ENCODE measurements at places on chromosomes 4 and X. TPM values are rescaled to one million over a fixed set of nuclear protein-coding genes. Genes with fewer than 3 reads are reported as not detected.

DNA sequence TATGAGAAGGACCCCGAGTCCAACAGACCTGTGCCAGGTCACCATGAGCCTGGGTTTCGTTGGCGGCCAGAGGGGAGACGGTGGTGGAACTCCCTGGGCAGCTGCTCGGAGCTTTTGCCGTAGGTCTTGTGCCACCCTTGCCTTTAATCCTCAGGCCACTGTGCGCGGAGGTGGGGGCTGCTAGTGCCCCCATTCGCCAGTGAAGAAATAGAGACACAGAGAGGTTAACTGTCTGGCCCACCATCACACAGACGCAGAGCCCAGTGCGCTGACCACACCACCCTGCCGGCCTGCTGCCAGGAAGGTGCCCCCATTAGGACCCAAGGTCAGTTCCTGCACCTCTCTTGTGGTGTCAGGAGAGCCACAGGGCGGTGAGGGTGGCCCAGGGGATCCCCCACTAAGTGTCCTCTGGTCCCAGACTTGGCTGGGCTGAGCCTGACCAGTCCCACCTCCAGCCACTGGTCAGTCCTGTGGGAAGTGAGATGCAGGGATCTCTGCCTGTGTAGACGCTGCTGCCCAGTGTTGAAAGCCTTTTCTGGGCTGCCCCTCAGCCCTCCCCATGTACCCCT is 28.3 kb upstream of the HTRA3 start:
- DNase-seq: no peak

Gene CXCL3
- 1.2 TPM for total RNA-seq

Gene SLC6A14
- total RNA-seq: not detected

- no peak for DNase-seq
These were observed 16.7 kb downstream of the LETM1 start for GRCh38 chr4:1839282-1839681.

DNA sequence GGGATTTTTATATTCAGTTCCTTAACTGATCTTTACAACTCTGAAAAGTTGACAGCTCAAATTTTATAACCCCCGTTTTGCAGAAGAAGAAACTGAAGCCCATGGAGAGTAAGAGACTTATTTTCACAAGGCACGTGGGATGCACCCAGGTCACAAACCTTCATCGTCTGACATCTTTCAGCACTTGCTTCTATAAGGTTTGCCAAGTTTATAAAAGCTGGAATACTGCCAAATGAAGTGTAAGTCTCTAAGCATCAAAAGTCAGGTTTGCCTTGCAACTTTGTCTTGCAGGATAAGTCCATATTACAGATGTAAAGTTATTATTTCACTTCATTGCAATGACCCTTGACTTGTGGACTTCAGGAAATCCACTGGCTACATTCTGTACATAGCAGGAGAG is 6.3 kb upstream of the KCNIP4 start:
- no peak for DNase-seq

- DNase-seq: no peak
These were observed 74.0 kb upstream of the PRSS48 start for GRCh38 chr4:151202851-151203455.

- no peak for DNase-seq
These were observed 831.7 kb upstream of the POU3F4 start for GRCh38 chrX:82676386-82676785.

Gene PAGE1
- not detected for total RNA-seq

DNA sequence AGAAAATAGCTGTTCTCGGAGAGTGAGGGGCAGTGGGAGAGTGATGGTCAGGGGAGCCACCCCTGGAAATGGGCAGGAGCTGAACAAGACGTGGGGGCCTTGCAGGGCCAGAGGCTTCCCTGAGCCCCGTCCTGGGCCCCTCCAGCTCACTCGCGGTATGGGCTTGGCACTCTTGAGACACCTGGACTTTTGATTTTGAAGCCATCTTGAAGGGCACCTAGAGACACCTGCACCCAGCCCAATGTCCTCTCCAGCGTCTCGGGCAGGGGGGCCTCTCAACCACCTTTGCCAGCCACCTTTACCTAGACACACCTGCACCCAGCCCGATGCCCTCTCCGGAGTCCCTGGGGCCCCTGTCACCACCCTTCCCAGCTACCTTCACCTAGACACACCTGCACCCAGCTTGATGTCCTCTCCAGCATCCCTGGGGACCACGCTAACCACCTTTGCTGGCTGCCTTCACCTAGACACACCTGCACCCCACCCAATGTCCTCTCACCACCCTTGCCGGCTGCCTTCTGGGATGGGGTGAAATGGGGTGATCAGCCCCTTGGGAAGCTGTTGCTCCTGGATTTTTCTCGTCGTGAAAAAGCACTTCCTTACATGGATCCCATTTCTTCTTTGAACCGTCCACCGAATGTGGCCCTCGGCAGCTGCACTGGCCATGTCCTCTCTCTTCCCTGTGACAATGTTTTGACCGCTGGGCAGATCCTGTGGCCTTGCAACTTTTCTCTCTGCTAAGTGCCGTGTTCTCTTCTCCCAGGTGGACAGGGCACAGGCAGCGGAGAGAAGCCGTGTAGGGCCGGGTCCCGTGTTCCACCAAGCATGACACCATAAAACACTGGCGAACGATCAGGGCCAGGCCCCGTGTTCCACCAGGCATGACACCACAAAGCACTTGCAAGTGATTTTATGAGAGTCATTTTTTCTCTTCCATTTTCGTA is 47.5 kb downstream of the CPZ start:
- no peak for DNase-seq

Gene CLCN5
- total RNA-seq: 12.6 TPM

DNA sequence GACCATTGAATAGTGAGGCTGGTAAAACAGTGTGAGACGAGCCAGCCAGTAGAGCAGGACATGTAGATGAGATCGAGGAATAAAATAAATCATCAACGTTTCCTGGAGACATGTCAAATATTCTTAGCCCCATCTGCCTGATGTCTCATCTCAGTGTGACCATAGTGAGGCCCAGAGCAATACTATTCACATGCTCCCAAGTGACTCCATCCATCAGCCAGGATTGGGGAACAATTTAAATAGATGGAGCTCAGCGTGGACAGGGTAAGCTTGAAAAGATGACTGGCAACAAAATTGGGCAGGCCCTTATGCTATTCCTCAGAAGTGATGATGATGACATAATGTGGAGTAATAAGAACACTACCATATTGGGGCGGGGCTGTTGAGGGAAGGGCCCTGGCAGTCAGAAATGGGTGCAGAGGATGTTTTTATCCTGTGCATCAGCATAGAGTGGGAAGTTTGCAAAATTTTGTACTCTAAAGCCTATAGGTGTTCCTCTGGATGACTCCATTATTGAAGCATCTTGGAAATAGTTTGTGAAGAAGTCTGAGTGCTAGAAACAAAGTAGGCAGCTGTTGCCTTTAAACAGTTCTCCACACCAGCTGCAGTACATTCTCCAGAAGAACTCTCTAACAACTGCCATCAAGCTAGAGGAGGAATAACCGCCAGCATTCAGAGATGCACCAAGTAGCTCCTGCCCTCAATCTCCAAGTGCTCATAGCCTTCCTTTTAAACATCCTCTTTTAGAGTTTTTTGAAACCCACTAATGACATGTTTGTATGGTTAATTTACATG is 333.0 kb downstream of the DCHS2 start:
- DNase-seq: no peak

DNA sequence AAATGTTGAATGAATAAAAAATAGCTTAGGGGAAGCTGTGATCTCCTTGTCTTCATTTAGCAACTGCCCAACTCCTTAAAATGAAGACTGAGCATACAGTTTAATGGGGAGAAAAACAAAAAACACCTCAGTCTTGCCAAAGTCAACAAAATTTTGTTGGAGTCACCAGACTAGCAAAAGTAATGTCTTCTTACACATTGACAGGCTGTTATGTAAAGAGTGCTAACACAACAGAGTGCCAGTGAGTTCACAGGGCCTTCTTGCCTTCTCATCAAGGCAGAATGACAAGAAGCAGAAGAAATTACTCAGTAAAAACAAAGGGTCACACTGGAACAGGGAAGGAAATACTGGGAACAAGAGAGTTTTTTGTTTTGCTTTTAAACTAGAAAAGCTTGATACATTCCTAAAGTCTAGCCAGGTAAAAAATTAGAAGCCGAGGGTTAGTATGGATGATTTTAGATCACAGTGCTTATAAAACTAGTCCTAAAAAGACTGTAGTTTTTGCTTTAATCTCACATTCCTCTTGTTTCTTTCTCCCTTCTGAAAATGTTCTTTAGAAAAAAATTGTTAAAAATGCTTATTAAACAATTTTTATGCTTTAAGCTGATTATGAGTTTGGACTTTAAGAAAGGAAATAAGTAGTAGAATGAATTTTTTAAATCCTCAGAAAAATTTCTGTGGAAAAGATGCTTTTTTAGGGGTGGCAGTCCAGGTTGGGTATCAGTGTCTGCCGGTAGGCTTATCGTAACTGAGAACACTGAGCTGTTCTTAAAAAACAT is 38.7 kb upstream of the FRAS1 start:
- no peak for DNase-seq

Gene AGTR2
- total RNA-seq: not detected

GRCh38 chrX:13082206-13083065 is 38.0 kb upstream of the FAM9C start:
- no peak for DNase-seq

Gene CENPI
- total RNA-seq: 44.7 TPM

DNA sequence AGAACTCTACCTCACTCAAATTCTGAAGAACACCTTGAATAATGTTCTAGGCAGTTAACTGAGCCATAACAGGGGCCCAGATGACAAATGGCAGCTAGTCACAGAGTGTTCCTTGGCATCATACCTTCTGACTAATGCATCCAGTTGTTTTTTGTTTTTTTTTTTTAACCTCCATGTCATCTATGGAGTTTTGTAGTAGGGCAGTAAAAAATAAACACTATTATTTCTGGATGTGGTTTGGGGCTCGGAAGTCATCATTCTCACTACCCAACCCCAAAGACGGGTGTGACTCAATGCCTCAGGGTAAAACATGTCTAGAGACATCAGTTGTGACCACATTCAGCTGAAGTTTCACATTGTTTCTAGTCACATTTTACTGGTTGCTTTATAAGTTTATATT is 31.2 kb upstream of the MCF2 start:
- DNase-seq: no peak

- no peak for DNase-seq
These were observed 163.5 kb downstream of the MGST2 start for GRCh38 chr4:139828966-139829664.

GRCh38 chr4:39243462-39243861 is 61.1 kb downstream of the WDR19 start:
- DNase-seq: no peak

Gene MAMLD1
- 0.67 TPM for total RNA-seq

- DNase-seq: no peak
These were observed 73.3 kb downstream of the CYLC1 start for GRCh38 chrX:83934220-83934619.

Gene WNK3
- 2.3 TPM for total RNA-seq

Gene PRKG2
- total RNA-seq: not detected

DNA sequence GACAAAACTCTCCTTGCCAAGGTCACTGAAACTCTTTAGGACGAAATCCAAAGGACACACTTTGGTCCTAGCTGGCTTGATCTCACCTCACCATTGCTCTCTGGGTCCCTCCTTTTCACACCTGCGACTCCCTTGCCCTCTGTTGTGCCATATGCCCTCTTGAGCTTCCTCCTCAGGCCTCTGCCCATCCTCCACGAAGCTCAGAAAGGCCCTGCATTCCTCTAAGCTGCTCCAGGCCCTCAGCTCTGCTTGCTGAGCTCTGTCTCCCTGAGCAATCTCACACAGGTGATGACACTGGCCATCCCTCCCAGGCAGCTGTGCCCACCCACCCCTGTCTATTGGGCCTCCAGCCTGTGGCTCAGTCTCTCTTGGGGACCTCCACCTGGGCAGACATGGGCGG is 10.1 kb upstream of the AFAP1 start:
- no peak for DNase-seq

GRCh38 chr4:8016527-8016926 is 76.9 kb upstream of the AFAP1 start:
- DNase-seq: no peak

GRCh38 chr4:41598580-41598979 is 60.6 kb downstream of the LIMCH1 start:
- DNase-seq: no peak

- DNase-seq: no peak
These were observed 27.3 kb upstream of the NEIL3 start for GRCh38 chr4:177282284-177282835.

GRCh38 chr4:7719354-7720174 is 220.1 kb downstream of the AFAP1 start:
- DNase-seq: no peak

- DNase-seq: no peak
These were observed 71.1 kb downstream of the ZNF732 start for GRCh38 chr4:234178-234577.

Gene GPR143
- total RNA-seq: 3.1 TPM

DNA sequence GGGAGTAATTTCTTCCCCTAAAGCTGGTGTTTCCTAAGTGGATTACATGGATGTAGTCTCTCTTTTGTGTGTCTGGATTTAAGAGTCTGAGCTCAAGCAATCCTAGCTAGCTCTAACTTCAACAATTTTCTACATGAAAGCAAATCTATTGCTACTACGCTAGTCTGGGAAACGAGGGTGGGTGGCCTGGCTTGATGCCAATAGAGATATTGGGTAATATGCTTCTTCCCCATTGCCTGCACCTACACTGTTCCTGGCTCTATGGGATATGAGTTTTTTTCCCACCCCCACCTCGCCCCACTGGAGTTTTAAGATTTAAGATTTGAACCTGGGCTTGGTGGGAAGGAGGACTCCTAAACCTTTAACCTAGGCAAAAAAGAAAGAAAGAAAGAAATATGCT is 158.8 kb downstream of the RBM46 start:
- DNase-seq: no peak

DNA sequence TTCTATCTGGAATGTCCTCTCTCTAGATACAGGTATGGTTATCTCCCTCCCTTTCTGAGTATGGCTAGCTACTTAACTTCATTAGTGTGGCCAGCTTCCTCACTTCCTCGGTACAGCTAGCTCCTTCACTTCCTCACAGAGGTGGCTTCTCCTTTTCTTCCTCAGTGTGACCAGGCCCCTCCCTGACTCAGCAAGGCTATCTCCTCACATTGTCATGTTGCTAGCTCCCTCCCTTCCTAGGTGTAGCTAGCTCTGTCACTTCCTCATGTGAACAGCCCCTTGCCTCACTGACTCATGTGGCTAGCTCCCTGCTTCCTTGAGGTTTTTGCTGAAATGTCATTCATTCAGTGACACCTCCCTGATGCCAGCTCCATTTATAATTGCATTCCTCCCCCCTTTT is 67.3 kb upstream of the DDIT4L start:
- no peak for DNase-seq

- DNase-seq: no peak
These were observed 543.1 kb downstream of the GBA3 start for GRCh38 chr4:23235628-23236390.
